T-helper 22 cell (primary cell): ENCODE measurements at places on chromosomes 7 and 10.

GRCh38 chr7:107995184-107996071 lies 7.5 kb downstream of the LAMB1 start:
- no peak for DNase-seq

DNA sequence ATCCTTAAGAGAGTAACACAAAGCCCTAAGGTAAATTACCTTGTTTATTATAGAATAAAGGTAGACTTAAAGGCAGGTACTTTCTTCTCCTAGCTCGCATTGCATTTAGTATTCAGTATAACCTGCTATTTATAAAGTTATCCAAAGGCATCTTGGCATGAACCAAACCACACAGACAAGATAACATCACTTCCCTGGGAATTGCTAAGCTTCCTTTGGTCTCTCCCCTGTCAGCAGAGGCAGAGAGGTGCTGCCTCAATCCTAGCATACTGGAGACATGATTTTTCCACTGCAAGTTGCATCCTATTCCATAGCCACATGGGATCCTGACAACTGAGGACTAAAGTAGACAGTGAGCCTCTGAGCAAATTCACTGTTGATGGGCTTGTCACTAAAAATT lies 101.7 kb upstream of the IL6 start:
- DNase-seq, result no peak

- no peak for DNase-seq
These were observed 149.3 kb downstream of the KLF6 start for GRCh38 chr10:3635697-3636096.

- no peak for DNase-seq
These were observed 26.7 kb upstream of the SYPL1 start for GRCh38 chr7:106138776-106139175.

GRCh38 chr7:17456541-17456940 lies 158.1 kb downstream of the AHR start:
- DNase-seq, result no peak

GRCh38 chr7:5797716-5798115 lies 16.3 kb upstream of the RNF216 start:
- no peak for DNase-seq

GRCh38 chr7:81210137-81211064 lies 291.6 kb upstream of the SEMA3C start:
- DNase-seq, result no peak

GRCh38 chr7:120550494-120551048 lies 277.6 kb downstream of the KCND2 start:
- DNase-seq, result no peak

GRCh38 chr7:86972072-86972471 lies 87.4 kb downstream of the ELAPOR2 start:
- no peak for DNase-seq

DNA sequence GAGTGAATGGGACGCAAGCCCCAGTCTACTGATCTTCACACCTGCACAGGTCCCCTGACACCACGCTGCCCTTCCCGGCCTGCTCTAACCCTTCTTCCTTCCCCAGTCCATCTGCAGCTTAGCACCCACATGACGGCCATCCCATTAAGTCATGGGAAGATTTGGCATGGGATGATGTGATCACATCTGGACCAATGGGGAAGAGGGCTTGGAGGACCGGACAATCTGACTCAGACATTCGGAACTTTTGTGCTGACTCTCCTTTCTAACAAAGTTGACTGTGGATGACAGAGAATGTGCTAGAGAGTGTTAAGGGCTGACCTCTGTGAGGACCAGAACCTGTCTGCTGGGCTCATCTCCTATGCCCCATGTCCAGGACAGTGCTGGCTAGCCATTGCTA lies 15.6 kb downstream of the CXCL12 start:
- DNase-seq, result no peak

DNA sequence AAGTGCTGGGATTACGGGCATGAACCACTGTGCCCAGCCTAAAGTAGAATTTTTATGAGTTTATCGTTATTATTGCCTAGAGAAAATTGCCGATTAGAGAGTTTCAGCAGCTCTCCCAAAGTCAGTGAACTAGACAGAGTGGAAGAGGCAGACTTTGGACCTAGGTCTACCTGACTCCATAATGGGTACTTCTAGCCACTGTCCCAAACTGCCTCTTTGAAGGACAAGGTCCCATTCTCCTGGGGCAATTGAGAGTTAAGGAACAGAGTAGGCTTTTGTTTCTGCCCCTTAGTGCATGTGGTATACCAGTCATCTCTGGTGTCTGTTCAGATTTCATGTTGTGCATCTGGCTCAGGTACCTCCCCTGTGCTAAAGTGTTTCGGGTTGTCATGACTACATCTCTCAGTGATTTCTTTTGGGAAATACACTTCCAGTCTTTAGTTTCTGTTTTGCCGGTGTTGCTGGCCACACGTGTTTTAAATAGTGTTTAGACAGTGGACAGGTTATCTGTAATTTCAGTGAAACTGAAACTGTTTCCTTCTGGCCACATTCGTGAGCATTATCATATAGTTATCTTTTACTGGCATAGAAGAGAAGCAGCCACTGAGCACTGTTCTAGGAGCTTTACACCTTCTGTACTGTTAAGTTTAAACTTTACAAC lies 4.7 kb downstream of the TMEM236 start:
- no peak for DNase-seq

DNA sequence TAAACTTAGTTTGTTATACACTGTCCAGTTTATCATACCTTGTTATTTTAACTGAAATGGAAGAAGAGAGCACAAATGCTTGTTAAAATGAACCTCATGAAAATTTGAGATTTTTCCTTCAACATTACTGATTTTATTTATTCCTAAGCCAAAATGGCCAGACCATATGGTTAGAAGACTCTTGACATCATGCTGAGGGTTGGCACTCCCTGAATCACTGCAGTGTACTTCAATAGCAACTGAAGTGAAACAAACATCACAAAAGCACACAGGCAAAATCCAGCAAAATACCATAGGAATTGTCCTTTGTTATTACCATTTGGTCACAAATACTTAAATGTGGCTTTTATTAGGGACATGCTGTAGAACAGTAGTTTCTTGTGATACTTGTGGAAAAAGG lies 347.8 kb downstream of the NXPH1 start:
- no peak for DNase-seq

DNA sequence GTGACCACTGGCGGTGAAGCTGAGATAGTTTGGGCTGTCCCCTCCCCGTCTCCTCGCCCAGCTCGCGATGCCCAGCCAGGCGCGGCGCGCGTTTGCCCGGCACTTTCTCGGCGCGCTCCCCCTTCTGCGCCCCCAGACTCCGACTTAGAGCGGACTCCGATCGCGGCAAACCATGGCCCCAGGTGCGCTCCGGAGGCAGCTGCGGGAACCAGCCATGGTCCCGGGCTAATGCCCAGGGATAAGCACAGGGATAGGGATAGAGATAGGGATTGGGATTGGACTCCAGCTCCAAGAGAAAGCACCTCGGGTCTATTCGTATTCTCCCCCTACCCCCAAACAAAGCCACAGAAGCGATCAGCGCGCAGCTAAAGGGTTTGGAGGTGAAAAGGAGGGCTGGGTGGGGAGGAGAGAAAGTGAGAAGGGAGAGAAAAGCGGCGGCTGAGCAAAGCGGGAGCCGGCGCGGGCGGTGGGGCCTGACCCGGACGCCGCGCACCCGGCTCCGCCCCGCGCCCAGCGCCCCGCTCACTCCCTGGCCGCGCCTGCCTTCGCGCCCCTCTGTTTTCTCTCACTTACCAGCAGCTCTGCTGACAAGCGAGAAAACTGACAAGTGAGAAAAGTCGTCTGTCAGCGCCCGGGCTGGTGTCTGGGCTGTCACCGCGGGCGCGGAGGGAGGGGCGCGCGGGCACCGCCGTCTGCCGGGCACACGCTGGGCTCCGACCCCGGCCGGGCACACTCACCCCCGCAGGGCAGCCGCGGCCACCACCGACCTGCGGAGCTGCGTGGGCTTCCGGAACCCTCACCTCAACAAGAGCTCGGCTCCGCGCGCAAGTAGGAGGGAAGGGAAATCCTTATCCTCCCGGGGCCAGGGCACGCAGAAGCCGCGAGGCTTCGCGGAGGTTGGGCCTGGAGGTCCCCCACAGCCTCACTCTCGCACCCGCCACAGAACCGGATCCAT lies at the start of gene PDE1C:
Gene PDE1C, minus strand, starts transcription at position 2 of the 955 bp plus-strand sequence.
- no peak for DNase-seq

DNA sequence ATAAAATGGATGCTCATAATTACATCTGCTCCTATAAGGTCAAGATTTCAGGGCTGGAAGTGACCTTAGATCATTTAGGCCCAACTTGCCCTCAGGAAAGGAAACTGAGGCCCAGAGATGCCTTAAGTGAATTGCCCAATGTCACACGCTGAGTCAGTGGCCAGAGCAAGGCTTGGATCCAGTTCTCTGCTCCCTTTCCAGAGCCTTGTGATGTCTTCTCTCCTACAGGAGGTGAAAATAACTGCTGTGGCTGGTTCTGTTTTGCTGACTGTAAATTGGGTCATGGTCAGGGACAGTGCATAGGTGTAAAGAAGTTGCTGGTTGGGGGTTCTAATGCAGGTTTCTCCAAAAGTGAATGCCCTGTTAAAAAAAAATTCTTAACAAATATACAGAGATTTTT lies 91.3 kb downstream of the TCF7L2 start:
- no peak for DNase-seq

- no peak for DNase-seq
These were observed 684.9 kb upstream of the CELF2 start for GRCh38 chr10:10332786-10333185.

DNA sequence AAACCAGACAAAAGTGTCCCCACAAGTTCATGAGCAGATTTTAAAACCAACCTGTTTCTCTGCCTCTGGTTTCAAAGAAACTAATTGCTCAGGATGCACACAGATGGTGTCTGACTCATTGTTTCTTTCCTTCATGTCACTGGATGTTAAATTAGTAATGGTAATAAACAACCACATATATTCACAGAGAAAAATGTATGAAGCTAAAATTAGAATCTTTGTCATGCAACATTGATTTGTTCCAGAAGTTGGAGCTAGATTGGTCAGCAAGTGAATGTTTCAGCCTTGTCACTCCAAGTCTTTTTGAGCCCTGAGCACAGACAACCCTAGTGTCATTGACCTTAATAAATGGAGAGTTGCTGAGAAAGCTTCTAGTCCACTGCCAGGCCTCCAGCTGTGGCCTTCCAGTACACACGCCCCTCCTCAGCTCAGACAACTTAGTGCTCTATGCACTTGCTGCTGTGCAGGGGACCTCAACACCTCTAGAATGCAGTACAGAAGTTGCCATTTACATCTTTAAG lies 175.9 kb downstream of the CCDC71L start:
- DNase-seq, result no peak

GRCh38 chr7:158008267-158008666 lies 579.4 kb downstream of the PTPRN2 start:
- no peak for DNase-seq

DNA sequence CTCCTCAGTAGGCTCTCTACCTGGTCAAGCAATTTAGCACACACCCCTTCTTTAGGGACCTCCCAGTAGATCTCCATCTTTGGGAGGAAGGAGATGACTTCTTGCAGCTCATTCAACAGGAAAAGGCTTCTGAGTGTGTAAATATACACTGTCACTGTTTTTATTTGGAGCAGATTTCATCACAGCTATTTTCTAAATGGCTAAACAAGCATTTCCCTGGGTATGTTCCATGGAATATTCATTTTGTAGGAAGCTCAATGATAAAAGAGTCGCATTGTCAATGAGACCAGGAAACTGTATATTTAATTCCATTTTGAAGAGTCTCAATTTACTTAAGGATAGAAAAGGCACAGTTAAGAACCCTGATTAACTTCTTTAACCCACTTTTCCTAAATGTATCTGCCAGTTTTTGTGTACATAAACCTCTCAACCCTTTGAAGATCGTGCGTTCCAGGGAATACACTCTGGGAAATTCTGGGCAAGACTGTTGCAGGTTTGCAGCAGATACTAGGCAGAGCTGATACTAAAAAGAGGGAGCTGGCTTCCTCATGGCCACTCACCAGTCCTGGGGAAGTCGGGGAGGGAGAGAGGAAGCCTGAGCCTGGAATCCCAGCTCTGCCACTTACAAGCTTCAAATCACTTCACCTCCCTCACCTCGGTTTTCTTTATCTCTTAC lies 10.1 kb downstream of the LGI1 start:
- no peak for DNase-seq

DNA sequence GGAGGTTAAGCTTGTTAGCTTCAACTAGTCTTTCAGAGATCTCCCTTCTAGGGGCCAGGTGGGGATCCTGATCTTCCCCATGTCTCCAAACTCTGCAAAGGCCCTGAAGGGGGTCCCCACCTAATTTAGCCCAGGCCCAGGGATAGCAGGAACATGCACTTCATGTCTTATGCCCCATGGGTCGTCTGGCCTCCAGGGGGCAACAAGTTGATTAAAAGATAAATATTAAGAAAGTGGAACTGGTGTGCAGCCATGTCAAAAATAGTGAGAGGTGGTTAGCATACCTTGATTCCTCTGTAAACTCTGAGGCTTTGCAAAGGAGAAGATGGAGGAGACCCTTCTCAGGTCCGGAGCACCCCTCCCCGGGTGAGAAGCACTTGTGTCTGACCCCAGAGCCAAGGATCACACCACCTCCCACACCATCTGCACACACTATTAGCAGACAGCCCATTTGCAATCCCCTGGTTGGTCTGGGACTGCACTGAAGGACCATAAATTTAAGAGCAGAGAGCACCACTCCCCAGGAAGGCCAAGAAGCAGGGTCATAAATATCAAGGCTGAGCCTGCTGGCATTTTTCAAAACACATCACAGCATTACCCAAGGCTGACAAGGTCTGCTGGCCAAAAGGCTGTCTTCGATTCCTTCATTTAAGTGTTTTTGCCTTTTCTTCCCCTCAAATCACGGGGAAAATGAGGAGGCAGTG lies 44.2 kb upstream of the LRRC18 start:
- no peak for DNase-seq

DNA sequence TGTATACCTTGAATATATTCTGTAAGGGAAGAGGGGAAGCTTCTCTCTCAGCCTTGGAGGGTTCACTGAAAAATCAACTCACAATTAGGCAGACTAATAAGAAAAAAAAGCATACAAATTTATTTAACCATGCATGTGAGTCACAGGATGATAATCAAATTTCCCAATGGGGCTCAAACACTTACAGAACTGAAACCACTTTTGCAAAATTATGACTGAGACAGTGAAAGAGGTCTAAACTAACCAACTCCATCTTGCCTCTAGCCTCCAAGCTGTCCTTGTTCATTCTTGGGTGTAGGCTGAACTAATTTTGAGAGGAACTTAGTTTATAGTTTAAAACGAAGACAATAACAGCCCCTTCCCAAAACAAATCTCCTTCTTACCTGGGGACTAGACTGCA lies 618.3 kb upstream of the AUTS2 start:
- no peak for DNase-seq

GRCh38 chr10:30171601-30172000 lies 112.2 kb upstream of the JCAD start:
- no peak for DNase-seq

DNA sequence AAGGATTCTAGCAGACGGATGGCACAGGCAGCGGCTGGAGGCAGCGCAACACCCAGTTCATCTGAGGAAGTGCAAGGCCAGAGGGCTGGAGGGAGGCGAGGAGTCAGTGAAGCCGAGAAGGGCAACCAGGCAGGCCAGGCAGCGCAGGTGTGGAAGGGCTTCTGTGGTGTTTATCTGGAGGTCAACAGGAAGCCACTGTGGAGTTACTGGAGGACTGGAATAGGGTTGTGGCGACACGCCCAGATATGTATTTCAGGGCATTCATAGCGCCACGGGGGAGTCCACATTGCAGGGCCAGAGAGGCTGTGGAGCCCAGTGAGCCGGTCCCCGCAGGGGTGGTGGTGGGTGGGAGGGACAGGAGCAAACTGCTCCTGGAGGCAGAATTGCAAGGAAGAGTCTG lies 150.6 kb downstream of the CDH23 start:
- DNase-seq, result no peak

- DNase-seq, result no peak
These were observed 173.6 kb downstream of the ARL4A start for GRCh38 chr7:12861070-12861469.
